Stromal cell of bone marrow (primary cell): ENCODE measurements at places on chromosomes 2 and 18.

DNA sequence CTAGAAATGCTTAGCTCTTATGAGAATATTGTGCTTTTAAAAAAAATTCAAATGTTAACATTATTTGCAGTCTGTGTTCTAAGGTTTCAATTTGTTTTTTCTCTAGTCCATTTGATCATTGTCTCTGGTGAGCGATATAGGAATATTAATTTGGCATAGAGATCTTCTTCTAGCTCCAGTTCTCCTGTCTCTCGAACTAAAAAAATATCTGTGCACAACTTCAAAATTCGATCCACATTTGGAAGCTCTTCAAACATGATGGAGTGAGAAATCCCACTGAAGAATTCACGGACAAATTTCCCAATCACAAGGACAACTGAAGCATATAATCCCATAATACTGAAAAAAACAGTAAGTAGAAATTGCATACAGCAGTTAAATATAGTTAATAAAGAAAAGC is 145.6 kb downstream of the NAPG start:
- no peak for DNase-seq

- peak; percentile 13 for DNase-seq
These were observed 4.7 kb downstream of the EPG5 start for GRCh38 chr18:45962461-45962860.

GRCh38 chr2:231433990-231434389 is 30.3 kb downstream of the NCL start:
- DNase-seq = no peak

- DNase-seq = no peak
These were observed 66.7 kb upstream of the LPIN2 start for GRCh38 chr18:3079653-3080052.

DNA sequence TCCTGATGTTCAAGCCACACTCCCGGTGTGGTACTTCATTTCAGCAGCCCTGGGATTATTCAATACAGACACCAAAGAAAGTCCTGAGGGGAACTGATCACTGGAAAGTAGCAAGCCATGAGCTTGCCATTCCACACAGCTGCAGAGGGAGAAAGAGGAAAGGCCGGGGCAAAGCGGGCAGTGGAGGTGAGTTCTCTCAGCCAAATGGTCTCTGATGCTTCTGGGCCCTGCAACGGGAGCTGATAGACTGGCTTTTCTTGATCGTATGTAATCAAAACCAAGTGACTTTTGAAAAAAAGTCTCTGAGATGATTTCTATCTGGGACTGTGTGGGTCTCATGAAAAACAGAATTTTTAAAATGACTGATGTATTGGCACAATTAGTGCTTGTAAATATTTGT is 152.9 kb downstream of the ALPK2 start:
- no peak for DNase-seq
